Activated T-helper 1 cell treated with anti-CD3 and anti-CD28 coated beads, Interleukin-2, amount 50 U/mL, for 16 hours (primary cell): ENCODE measurements at places on chromosomes 6 and 20.

- DNase-seq: no peak
These were observed 13.3 kb upstream of the MAP7 start for GRCh38 chr6:136563386-136564152.

DNA sequence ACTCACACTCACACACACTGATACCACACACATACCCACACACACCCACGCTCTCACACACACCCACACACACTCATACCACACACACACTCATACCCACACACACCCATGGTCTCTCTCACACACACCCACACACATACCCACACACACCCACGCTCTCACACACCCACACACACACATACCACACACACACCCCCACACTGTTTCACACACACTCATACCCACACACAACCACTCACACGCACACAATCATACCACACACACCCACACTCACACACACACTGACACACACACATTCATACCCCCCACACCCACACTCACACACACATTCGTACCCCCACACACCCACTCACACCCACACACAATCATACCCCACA lies 158.1 kb downstream of the SMOC2 start:
- no peak for DNase-seq

DNA sequence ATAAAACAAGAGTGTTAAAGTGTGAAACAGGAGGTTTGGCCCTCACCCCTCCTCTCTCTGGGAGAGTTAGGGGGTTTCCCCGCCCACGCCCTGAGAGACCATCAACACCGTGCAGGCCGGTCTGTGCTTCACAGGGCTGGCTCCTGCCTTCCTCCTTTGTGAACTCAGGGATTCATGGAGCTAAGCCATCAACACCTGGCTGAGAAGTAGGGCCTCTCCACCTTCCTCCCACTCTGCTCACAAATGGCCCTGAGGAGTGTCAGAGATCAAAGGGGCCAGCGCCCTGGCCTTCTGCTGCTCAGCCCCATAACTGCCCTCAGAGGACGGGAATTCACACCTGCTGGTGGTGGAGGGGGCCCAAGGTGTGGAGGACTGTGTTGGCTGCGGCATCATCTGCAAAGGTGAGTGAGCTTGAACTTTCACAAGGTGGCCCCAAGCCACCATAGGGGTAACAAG lies 88.6 kb downstream of the PSMB1 start:
- DNase-seq: no peak

DNA sequence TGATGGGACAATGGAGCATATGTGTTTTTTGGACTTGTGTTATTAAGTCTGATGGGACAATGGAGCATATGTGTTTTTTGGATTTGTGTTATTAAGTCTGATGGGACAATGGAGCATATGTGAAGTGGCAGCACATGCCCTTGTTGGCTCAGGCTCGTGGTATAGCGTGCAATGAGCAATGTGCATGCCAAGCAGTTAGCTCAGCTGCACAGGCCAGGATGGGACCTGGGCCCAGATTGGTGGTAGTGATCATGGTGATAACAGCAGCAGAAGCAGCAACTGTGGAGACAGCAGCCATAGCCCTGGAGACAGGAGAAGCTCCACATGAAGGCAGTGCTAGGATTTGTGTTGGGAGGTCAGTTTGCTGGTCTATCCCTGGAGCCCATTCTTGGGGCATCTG lies 61.1 kb downstream of the IL20RA start:
- DNase-seq: no peak
